Stimulated activated CD8-positive, alpha-beta memory T cell treated with anti-CD3 and anti-CD28 coated beads, Interleukin-4, amount 100 ng/mL, for 24 hours (primary cell): ENCODE measurements at places on chromosomes 11 and 22.
A peak's percentile ranks its signal among the peaks of the same experiment; 100 is the strongest.

- peak; percentile 76 for DNase-seq
These were observed 472 bp downstream of the APOA5 start for GRCh38 chr11:116791002-116791812.

- no peak for DNase-seq
These were observed 33.4 kb upstream of the HORMAD2 start for GRCh38 chr22:30046716-30047363.

- peak; percentile 65 for DNase-seq
These were observed 7.5 kb downstream of the FREY1 start for GRCh38 chr11:45899448-45900174.

DNA sequence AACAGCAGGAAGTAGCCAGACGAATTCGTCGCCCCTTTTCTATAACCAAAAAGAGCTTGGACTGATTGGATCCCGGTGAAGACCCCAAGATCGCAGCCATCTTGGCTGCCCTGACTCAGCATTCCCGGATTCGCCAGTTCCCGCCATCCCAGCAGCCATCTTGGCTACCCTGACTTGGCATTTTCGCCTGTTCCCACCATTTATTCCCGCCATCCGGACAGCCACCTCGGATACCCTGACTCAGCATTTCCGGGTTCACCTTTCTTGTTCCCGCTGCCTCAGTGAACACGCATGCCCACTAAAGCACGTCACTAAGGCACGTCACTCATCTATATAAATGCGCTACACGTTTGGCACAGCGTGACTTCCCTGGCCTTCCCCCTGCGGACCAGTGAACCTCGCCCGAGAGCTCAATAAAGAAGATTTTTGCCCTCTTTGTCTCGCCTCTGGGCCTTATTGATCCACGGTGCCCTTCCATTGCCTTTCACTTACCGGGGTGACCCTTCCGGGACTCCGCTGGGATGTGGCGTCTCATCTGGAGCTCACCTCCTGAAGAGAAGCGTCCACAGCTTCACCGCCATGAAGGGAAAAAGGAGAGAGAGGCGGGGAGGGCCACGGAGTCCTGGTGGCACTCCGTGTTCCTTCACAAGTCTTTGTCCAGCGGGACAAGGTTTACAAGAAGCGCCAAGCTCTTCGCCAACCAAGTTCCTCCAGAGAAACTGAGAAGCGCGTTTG lies 4.0 kb upstream of the OR56A3 start:
- no peak for DNase-seq
